ENCODE measurements at places on chromosomes 7 and 10.

DNA sequence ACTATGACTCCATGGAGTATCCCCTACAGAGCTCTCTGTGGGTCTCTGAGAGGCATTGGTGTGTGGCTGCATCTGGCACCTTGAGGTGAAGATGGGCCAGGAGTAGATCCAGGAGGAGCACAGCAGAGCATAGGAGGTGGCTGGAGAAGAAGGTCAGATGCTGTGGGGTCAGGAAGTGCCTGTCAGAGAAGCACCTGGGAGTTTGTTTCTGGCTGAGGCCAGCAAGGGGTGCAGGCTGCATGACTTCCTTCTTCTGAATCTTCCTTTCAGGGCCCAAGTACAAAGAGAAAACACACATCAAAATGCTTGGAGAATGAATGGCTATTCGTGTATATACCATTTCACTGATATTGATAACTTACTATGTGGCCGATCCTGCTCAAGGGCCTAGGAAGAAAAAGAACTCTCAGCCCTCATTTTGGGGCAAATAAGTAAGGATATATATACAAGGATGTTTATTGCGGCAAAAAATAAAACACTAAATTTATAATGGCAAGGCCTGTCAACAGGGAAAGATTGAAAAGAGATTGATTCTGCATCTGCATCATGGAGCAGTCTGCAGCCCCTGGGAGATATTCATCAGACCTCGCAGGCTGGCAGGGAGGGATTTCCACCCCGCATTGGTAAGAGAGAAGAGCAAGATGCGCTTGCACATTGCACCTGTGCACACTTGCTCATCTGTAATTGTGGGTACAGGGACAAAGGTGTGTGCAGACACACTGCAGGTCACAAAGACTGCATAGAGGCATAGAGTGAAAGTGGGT is 39.2 kb downstream of the PTPRE start:
- DNase-seq, result no peak

DNA sequence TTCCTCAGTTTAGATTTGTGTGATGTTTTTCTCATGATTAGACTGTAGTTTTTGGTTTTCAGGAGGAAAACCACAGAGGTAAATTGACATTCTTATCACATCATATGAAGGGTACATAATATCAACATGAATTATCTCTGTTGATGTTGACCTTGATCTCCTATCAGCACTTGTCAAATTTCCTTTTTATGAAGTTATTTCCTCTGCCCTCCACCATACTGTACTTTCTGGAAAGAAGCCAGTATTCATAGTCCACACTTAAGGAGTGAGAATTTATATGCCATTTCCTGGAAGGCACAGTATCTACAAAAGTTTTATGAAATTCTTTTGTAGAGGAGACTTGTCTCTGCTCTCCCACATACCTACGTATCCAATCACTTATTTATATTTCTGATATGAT is 807.2 kb upstream of the MBL2 start:
- no peak for DNase-seq

DNA sequence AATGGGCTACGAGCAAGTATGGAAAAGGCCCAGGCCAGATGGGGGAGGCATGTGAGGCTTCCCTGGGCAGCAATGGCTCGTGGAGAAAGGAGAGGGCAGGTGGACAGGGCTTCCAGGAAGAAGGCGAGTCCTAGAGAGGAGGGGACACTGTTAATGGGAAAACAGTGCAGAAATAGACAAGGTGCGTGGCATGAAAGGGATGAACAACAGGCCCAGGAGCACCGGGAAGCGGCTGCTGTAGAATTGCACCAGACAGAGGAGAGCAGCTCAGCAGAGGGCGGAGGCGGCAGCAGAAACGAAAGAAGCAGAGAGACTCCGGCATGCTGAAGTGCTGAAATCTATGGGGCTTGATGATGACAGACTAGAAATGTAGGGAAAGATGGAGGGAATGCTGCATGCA is 102.1 kb downstream of the PIP4K2A start:
- no peak for DNase-seq

GRCh38 chr10:95793401-95794045 is 37.6 kb downstream of the ENTPD1 start:
- DNase-seq, result no peak

DNA sequence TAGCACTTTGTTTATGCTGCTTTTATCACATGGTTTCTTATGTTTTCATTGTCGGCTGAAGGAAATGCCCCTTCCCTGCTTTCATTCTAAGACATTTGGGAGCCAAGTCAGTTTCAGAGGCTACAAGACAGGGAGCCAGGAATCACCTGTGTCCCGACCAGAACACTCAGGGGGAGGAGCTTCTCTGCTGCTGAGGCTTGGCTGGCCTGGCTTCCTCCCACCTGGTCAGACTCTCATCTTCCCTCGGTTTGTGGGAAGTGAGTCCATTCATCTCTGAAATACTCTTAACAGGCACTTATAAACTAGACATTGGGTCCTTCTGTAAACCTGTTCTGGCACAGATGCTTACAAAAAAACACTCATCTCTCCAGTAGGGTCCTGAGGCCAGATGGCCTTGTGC is 19.6 kb upstream of the GOLGA7B start:
- no peak for DNase-seq

- no peak for DNase-seq
Measured at GRCh38 chr7:18459484-18460245, 35.9 kb upstream of the HDAC9 start.

DNA sequence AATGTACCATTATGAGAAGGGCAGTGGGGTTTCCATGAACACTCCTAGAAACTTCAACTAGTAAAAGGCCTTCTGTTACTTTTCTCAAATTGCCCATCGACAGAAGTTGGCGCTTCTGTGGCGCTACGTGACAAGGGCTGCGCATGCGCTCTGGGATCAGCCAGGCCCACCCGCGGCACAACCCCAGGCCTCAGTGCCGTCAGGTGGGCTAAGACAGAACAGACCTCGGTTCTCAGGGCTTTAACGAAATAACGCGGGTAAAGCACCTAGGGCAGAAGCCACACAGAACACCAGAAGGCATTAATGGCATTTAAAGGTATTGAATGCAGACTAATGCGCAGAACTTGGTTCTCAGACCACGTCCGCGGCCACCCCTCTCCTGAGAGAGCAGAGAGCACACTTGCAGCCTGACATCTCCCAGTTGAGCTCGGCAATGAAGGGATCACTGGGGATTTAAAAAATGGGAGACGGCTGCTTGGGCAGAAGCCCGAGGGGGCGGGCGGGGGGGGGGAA is 67.6 kb upstream of the CTNNA3 start:
- DNase-seq, result no peak

- DNase-seq, result no peak
Measured at GRCh38 chr7:28029051-28029450, 151.5 kb downstream of the JAZF1 start.

GRCh38 chr7:131619336-131620305 is 63.2 kb upstream of the PODXL start:
- DNase-seq, result no peak

DNA sequence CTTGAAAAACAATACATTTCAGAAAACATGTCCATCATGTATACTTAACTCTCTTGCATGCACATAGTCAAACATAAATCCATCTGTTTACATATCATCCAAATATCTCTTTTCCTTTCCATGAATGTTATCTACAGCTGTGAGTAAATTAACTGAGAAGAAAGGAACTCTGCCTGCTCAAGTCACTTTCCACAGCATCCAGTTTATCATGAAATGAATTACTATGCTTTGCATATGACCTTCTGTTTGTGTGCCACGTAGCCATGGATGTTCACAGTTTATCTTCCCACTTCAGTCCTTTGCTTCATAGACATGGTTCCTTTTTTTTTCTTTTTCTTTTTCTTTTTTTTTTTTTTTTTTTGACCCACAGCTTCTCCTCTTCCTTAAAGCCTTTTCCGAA is 39.6 kb downstream of the BZW2 start:
- DNase-seq, result no peak

DNA sequence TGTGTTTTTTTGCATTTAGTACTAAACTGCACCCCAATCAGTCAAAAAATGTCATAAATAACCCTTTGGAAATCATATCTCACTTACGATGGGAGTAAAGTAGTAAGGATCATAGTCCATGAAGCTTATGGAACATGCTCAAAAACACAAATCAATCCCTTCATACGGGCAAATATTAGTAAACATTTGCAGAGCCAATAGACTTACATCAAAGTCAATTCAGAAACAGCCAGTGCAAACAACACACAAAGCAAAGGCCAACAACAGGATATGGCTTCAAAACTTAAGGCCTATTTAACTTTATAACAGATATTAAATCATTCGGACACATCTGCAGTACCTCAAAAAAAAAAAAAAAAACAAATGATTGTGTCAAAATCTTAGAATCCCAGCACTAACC is 32.1 kb downstream of the SGCE start:
- no peak for DNase-seq

Measured in GM12891 (cell line).